T-cell (primary cell): ENCODE measurements at places on chromosomes 6 and 20. TPM values are rescaled to one million over a fixed set of nuclear protein-coding genes. Genes with fewer than 3 reads are reported as not detected.

BPIFB4 gene
- total RNA-seq: not detected

GRCh38 chr6:122620428-122620827, 10.2 kb downstream of the PKIB start:
- no peak for DNase-seq

FHL5 gene
- total RNA-seq: not detected

ADGRB3 gene
- not detected for total RNA-seq

OR2B6 gene
- total RNA-seq: not detected

DNA sequence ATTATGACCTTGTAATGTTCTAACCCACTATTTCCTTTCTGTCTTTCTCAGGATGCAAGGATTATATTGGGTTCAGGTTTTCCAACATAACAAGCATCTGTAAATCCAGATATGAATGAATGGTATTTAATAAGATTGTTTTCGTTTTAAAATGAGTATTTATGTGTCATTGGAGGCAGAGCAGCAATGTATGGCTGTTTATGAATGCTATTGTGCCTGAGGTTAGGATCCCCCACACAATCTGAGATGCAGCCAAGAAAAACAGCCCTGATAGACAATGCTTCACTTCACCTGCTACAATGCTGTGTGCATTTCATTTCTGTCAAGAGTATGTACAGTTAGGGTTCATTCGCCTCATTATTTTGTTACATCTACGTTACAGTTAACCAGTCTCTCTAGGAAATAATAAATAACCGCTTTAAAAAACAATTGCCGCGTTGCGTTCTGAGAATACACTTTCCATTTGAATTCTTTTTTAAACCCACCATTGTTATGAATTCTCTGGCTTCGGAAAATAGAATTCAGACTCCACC, 19.6 kb downstream of the TFAP2A start:
- DNase-seq: no peak

ZFP57 gene
- not detected for total RNA-seq

GRCh38 chr6:90403489-90404381, 107.1 kb upstream of the BACH2 start:
- no peak for DNase-seq

TMEM170B gene
- total RNA-seq: 2.1 TPM
